ENCODE measurements at places on chromosomes 7 and 10. TPM values are rescaled to one million over a fixed set of nuclear protein-coding genes. Genes with fewer than 3 reads are reported as not detected.

HOXA6 gene
- total RNA-seq = not detected

GIMAP5 gene
- 25.6 TPM for total RNA-seq

KCNIP2 gene
- 335 TPM for total RNA-seq

SAMD9 gene
- 5.5 TPM for total RNA-seq

SNX8 gene
- 31.3 TPM for total RNA-seq

FGL2 gene
- total RNA-seq = 20.8 TPM

OR9A2 gene
- not detected for total RNA-seq

STEAP2 gene
- total RNA-seq = 28.2 TPM

TEX47 gene
- total RNA-seq = not detected

SEMA3D gene
- total RNA-seq = 1.1 TPM

Data from left cardiac atrium (tissue), 4 donors.